ENCODE measurements at places on chromosomes 2 and 18.

DNA sequence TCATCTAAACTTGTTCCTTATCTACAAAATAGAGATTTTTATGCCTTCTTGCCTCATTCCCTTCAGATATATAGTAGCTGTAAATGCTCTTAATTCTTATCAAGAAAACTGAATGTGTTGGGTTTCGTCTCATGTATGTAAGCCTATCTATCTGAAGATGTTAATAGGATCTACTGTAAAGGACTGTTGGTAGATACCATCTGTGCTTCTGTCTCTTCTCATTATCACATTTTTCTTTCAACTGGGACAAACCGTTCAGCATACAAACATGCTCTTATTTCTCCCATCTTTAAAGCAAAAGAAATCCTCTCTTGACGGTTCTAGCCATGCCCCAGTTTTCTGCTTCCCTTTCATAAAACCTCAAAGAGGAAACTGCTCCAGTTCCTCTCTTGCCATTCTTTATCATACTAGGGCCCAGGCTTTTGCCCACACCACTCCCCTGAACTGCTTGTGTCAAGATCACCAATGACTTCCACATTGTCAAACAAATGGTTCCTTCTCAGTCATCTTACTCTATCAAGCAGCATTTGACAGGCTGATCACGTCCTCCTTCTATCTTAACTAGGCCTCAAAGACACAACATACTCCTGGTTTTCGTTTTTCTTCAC is 88.7 kb downstream of the ARHGEF33 start:
- DNase-seq: no peak

DNA sequence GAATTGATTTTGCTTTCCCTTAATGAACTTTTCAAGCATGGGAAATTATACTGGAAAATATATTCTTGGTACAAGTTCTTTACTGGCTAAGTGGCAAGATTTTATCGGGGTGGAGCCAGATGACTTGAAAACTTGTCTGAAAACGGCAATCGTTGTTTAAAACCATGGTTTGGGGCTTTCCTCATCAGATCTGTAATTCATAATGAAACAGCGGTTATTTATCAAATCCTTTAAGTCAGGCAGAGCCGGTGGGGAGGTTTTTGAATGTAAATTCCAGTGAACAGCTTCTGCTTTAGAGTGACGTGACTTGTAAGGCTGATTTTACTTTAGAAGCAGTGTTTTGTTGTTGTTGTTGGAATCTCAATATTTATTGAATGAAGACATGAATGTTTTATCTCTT is 2.6 kb downstream of the SEC11C start:
- no peak for DNase-seq

DNA sequence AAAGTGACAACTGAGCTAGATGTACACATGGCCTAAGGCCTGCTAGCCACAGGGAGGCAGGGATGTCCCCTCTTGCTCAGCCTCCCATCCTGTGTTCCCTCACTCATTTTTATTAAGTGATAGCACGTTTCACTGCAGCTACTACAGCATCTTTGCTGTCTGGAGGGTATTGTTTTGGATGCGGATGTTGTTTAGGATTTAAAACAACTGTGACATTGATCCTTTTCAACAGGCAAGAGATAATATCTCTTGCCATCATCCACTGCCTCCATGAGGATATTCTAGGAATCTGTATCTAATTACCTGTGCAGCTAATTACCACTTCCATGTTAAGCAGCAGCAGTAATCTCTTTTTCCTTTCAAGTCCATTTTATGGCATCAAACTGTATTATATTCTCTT is 345.4 kb downstream of the PARD3B start:
- no peak for DNase-seq

- no peak for DNase-seq
Observed at GRCh38 chr2:238069021-238069709, 8.4 kb downstream of the SCLY start.

- no peak for DNase-seq
Observed at GRCh38 chr2:236853585-236854051, 232.1 kb upstream of the COPS8 start.

GRCh38 chr2:86809481-86810121 is 18.9 kb upstream of the CD8A start:
- no peak for DNase-seq

GRCh38 chr2:236798491-236798890 is 228.9 kb downstream of the ACKR3 start:
- DNase-seq: no peak

- no peak for DNase-seq
Observed at GRCh38 chr2:232013701-232014353, 52.3 kb downstream of the DIS3L2 start.

DNA sequence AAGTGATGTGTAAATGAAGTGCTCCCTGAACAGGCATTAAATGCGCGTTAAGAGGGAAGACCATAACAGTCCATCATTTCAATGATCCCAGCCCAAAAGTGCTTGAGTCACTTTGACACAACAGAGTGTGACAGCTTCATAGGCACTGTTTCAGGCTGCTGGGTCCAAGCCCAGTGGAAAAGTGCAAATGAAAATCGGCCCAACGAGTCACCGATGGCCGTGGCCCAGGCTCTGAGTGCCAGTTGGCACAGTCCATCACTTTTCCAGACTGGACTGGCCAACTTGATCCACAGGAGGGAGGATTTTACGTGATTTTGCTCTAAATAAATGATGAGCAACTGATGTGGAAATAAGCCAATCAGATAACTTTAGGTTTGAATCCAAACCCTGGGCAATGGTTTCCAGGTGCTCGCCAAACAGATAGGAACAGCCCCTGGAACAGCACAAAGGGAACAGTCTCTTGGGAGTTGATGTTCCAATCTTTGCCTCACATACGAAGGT is 114.0 kb downstream of the SP3 start:
- DNase-seq: no peak

DNA sequence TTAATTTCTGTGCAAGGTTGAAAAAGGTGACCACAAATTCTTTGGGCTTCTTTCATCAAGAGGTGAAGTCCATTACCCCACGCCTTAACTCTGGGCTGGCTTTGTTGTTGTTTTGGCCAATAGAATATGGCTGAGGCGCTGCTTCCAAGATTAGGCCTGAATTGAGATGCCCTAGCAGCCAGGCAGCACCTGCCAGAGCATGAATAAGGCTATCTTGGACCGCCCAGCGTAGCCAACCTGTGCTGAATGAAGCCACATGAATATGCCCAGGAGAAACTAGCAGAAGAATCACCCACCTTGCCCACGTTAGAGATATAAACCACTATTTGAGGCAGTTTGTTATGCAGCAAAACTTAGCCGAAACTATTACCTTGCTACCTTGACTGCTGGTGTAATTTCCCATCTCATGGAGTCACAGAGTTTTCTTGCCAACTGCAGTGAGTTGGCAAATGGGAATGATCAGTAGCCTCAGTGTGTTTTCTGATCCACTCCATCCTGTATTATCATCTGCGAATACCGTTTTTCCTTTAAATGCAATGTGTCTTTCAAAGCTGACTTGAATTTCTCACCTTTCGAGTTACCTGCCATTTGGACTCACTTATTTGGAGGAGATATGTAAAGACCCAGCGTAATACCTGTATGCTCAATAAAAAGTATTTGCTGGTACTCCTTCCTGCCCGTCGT is 679 bp downstream of the TSGA10 start:
- no peak for DNase-seq

DNA sequence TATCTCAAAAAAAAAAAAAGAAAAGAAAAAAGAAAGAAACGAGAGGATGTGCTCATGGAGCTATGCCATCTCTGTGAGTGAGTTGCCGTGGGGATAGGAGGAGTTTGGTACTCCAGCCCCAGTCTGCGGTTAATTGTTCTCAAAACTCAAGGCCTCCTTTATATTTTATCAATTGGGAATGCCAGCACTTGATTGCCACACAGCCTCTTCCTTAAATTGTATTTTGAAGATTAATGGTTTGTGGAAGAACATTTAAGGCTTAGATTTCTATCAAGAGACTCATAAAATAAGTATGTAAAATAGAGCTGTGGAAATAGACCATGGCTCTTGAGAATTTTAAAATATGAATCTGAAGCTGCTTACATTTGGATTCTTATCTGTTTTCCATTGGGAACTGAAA is 29.8 kb downstream of the KCNE4 start:
- DNase-seq: no peak

- DNase-seq: no peak
Observed at GRCh38 chr18:65990944-65991708, 240.3 kb downstream of the CDH7 start.

DNA sequence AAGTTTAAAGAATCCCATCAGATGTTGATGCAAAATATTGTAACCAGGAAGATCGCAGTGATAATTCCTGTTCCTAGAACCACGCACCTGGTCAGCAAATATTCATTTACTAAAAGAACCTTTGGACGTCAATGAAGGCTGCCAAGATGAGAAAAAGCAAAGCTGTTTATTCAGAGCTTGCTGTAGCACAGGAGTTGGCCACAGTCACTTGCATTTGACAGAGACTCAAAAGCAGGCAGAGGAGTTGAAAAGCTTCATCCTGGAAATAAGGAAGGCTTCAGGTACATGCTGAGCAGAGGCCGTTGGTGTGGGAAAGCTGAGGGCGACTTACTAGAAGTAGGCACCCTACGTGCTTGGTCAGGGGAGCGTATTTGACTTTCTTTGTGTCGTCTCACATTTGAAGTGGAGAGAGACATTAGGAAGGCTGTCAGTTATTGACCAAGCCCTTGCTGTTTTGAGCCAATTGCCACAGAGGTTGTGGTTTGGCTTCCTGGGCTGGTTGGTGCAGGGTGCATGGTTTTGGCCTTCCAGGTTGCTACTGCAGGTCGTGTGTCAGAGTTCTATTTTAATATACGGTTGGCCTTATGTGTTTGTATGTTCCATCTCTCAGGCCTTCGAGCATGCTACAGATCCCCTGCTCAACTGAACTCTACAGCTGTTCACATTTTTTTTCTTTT is 289.6 kb downstream of the METTL4 start:
- DNase-seq: no peak

DNA sequence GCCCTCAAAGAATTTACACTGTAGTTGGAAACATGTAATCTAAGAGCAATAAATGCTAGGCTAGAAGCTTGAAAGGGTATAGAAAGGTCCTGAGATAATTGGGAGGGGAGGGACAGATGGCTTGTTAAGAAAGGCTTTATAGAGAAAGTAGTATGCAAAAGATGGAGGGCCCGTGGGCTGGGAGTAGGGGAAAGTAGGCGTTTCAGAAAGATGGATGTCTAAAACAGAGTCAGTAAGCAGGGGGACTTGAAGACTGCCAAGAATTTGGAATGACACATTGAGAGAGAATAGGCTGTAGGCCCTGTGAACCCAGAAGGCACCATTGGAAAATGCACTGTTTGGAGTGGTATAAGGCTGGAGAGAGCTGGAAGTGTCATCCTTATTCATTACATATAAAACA is 822 bp downstream of the PSMG2 start:
- no peak for DNase-seq

DNA sequence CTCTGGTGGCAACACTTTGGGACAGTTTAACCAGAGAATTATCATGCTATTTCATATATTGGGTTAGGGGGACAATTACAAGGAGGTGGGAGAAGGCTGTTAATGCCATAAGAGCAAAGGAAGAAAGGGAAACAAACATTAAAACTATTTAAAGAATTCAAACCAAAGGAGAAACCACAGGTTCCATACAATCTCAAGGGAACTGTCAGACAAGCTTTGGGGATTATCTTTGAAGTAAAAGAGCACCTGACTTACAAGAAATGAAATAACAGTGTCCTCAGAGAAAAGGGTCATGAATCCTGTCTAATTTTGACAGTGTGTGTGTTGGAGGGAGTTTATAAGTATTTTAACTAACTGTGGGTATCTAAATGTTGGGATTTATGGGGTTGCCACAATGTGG is 44.4 kb downstream of the CERS6 start:
- no peak for DNase-seq

DNA sequence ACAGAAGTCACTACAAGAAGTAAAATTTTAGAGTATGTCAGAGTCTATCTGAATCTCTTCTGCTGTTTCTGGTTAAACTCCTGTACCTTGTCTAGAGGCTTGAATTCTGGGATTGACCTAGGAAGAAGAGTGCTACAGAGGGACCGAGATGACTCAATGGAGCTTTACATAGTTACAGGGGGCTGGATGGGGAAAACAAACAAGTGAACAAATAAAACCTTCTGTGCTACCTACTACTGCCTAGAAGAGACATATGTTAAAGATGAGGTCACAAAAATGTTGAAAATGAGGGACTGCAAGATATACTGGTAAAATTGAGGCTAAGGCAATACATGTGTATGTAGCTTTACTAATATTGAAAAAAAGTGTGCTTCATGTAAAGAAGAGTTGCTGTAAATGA is 265.4 kb upstream of the TFPI start:
- no peak for DNase-seq

GRCh38 chr2:191350826-191351225 is 105.6 kb downstream of the MYO1B start:
- DNase-seq: no peak
